DND-41 (cell line): ENCODE measurements at places on chromosomes 1 and 21.

GRCh38 chr1:46689356-46689755 lies 17.7 kb downstream of the TEX38 start:
- peak; percentile 59 for DNase-seq

- no peak for DNase-seq
These were observed 16.2 kb downstream of the PI4KB start for GRCh38 chr1:151311011-151311410.

GRCh38 chr1:31771891-31772668 lies 7.9 kb upstream of the ADGRB2 start:
- DNase-seq, result no peak

GRCh38 chr1:224273641-224274040 lies 56.3 kb downstream of the NVL start:
- DNase-seq, result no peak

- no peak for DNase-seq
These were observed 6.6 kb downstream of the EPHB2 start for GRCh38 chr1:22717037-22717760.

DNA sequence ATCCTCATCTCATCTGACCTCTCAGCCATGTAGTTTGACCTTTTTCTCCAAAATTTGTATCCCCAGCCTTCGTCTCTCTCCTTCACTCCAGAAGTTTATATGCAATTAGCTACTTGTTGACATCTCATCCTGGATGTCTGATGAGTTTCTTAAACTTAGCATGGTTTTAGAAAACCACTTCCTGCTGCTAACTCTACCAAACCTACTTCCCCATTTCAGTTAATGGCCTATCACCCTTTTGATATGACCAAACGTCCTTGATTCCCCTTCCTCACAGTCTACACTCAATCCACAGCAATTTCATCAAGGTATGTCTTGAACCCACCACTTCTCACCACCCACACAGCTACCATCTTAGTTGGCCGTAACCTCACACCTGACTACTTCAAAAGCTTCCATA lies 121.9 kb downstream of the LRRC40 start:
- DNase-seq, result no peak

DNA sequence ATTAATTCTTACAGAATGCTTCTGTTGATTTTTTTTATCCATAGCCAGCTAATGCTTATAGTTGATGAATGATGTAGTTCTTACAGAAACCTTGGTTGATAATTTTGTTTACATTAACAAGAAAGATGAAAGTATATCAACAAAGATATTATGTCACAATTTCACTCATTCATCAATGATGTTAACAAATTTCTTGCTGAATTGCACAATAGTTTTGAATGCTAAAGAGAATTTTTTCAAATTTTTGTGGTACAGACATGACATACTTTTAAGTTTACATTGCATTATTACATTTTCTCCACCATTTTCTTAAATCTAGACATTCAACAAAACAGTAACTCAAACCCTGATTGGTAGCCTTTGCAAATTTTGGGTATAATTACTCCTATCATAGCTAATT lies 236.3 kb downstream of the FOXD2 start:
- DNase-seq, result no peak

DNA sequence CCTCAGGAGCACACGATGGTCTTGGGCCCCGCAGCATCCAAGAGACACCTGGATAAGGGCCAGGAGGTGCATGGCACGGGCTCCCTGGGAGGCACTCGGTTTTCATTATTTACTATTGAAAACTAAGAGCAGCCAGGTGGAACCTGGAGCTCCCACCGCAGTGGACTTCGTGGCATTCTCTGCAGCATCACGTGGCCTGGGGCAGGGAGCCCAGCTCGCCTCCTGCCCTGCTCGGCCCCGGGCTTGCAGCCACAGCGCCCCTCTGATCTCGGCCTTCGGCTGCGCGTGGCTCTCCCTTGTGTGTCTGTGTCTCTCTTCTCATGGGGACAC lies 121.6 kb downstream of the SIK1 start:
- no peak for DNase-seq

- no peak for DNase-seq
These were observed 39.8 kb upstream of the ZBTB18 start for GRCh38 chr1:244011271-244011670.

DNA sequence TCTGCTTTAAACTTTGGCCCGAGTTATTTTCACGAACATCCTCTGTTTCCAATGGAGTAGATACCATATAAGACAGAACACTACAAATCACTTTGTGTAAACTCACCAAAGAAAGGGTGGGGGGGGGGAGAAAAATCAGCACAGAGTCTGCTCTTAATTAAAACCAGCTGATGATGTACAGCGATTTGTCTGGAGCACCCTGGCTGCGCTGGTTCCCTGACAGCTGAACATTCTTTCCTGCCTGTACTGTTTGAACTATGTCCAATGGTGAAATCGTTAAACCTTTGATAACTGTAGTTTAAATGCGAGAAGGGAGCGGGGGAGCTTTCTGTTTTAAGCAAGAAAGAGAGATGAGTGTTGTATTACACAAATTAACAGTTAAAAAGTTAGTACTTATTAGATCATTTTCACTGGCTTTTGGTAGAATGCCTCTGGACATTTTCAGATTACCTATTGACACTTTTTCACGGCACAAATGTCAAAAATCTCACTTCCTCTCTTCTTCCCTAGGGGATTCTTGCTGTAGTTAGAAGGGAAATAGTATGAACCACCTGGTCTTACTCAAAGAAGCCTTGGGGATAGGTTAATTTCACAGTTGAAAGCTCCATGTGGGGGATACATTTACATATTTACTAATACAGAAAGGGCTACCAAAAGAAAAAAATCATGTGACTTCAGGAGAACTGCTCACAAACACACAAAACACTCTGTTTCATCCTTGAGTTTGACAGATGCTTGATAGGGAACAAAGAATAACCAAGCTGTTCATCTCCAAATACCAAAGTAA lies 140.2 kb upstream of the RUNX1 start:
- DNase-seq, result peak; percentile 47

GRCh38 chr1:43373066-43373940 lies 5.5 kb upstream of the ELOVL1 start:
- no peak for DNase-seq

DNA sequence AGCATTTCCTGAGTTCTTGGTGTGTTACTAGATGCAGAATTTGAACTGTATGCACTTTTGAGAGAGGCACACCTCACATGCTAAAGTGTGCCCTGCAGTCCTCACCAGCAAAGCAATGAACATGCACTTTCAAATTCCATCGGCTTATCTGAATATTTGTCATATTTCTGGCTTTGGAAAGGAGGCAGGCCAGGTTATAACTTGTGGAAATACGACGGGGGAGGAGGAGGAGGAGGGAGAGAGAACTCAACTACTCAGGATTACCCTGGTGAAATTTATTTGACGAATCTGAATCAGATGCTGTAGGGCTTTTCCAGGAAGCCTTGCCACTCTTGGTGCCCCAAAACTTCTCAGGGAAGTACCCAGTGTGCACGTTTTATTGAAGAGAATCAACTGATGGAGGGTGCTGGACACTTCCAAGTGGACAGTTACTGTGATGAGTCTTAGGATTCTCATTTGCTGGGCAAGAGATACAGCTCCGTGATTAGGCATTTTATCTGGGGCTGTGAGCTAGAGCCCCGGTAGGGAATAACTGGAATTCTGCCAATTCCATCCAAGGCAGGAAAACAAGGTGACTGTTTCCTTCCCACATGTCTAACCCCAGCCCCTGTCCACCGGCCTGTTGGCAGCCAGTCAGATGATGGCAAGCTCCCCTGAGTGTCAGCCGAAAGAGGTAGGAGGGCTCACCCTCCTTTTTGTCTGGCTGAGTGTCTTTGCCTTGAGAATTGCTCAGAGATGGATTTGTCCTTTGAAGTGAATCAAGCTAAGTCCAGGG lies 3.8 kb downstream of the PDPN start:
- DNase-seq, result no peak

- no peak for DNase-seq
These were observed 45.5 kb downstream of the RABGAP1L start for GRCh38 chr1:174204697-174205308.

GRCh38 chr1:214123061-214123784 lies 135.4 kb downstream of the PROX1 start:
- DNase-seq, result peak; percentile 40

- DNase-seq, result no peak
These were observed 182.0 kb downstream of the ST6GALNAC3 start for GRCh38 chr1:76256289-76257223.

- no peak for DNase-seq
These were observed 404.2 kb downstream of the DPYD start for GRCh38 chr1:97516588-97516987.

DNA sequence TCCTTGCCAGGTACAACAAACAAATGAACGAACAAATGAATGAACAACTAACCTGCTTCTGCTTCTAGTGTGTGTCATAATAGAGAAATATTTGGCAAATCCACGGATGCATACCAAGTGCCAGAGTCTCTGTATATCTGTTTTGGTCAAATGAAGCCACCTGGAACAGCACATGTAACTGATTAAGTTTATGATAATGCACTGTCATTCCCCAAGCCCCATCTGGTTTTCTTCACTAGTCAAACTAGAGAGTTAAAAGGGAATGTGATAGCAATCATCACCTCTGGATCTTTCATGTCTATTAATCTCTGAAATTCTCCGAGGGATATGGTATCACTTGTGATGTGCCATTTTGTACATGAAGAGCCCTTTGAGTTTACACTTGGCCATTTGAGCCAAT lies 21.0 kb upstream of the SCAF4 start:
- no peak for DNase-seq

DNA sequence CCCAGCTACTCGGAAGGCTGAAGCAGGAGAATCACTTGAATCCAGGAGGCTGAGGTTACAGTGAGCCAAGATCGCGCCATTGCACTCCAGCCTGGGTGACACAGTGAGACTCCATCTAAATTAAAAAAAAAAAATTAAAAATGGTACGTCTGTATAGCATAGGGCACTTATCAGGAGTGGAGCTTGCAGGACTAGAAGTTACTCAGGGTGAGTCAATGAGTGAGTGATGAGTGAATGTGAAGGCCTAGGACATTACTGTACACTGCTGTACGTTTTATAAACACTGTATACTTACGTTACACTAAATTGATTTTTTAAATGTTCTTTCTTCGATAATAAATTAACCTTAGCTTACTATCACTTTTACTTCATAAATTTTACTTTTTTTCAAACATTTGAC lies 183.6 kb downstream of the NR5A2 start:
- no peak for DNase-seq
